ENCODE measurements at places on chromosomes 5 and 9.

DNA sequence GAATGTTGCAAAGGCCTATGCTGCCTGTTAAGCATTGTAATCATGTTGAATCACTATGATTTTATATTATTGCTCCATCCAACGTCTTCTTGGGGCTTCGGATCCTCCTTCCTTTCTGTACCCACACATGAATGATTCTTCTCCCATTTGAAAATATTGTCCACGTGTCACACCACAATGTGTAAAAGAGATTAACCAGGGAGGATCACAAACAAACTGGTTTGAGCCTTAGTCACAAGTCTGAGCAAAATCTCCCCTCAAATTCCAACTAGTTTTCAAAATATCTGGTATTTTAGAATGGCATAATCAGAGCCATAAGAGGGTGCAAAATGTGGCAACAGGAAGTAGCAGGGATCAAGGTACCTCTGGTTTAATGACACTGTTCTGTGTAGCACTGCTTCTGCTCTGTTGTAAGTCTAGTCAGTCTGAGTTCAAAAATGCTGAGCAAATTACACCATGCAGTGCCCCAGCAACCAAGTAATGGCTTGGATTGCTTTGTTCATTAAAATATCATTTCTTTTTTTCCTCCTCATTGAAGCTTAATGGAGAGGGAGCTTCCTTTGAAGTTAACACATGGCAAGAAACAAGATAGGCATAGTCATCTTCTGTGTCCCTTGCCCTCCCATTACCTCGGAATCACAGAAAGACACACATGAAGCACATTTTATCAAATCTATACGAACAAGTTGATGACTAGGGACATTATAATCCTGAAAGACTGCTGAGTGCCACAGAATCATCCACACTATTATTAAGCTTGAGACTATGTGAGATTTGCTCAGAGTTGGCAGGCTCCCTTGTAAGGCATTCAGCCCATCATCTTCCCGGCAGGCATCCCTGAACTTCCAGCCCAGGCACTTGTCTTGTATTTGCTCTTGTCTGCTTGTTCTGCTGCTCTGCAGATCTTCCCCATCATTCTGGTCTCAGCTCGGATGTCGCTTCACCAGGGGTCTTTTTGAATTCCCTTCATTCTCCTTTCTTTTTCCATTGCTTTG lies 102.0 kb upstream of the PRLR start:
- no peak for DNase-seq

DNA sequence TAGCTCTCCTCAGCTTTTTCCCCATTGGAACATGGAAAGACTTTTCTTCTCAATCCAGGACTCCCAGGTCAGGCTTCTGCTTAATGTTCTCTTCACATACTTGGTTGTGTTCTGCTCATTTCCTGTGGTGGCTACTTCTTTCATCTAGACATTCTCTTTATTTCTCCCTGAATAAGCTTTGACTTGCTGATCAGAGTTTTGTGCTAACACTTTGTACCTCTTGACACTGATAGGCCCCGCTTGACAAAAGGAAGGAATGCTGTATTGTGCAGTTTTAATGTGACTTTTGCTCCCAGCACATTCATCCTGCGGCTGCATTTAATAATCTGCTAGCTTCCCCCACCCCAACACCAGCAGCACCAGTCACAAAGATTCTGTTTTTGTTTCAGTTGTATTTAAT lies 90.9 kb upstream of the MINAR2 start:
- DNase-seq: no peak

DNA sequence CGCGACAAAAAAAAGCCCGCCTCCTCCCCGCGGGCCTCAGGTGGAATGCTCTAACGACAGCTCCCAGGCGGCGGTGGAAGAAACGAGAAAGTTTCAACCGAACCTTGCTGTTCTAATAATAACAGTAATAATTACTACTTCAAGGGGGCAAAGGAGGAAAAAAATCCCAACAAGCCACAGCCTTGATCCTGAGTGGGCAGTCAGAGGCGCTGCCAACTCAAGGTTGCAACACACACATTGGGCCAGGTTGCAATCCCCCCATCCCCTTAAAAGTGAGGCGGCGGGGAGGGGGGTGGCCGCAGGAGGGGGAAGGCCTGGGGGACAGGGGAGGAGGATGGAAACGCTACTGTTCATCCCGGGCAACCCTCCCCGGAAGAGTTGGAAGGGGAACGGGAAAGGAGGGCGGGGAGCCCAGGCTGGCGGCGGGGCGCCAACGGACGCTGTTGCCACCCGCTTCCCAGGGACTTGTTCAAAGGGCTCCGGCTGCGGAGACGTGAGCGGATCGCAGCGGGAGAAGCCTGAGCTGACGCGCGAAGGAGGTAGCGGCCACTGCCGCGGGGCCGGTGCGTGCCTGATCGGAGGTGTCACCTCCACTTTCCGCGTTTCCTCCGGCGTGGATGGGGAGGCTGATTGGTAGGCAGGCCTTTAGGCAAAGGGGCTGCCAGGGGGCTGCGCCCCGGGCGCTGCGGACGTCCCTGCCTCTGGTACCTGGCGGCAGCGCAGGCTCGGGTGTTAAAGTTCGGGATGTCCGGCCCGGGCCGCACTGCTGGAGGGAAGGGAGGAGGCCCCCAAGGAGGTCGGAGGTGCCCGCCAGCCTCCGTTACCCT lies 647 bp downstream of the SMARCA2 start:
- DNase-seq: peak; percentile 73

DNA sequence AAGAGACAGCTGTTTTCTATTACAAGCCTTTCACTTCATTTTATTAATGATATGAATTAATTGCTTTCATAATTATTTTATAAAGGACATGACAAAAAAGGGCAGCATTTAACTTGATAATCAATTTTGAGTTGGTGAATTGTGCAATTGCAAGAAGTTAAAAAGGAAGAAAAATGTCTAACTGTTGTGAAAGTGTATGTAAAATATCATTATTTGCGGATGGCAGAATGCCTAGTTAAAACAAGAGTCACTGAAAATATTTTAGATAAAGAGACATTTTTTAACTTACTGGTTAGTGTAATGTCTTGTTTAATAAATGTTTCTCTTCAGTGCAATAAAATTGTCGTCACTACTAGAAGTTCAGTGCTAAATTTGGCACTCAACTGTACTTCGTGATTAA lies 57.6 kb upstream of the HTR4 start:
- no peak for DNase-seq

GRCh38 chr5:113232221-113232620 lies 202.6 kb downstream of the TSSK1B start:
- no peak for DNase-seq

DNA sequence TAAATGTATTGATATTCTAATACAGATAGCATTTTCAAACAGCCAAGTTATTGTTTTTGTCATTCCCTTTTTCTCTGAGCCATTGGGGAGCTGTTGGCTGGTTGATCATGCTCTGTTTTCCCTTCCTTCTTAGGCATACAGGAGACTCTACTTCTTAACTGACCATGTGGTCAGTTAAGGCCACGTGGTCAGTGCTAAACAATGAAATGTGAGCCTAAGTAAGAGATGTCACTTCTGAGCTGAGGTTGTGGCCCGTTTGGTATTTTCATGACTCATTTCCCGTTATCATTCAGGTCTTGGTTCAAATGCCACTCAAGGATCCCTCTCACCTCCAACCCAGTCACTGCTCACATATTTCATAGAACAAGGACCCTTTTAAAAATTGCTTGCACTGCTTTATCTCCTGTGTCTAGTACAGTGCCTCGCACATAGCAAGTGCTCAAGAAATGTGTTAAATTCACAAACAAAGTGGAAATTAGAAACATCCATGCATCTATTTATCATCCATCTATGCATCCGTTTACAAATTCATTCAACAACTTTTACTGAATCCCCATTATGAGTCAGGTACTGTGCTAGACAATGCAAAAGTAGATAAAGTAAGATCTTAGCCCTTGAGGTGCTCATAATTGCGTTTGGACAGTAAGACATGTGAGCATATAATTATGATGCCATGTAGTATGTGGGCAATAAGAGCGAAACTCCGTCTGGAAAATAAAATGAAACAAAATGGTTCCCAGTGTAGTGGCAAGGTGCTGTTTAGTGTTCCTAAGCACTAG lies 50.7 kb downstream of the ARRDC3 start:
- DNase-seq: peak; percentile 40

DNA sequence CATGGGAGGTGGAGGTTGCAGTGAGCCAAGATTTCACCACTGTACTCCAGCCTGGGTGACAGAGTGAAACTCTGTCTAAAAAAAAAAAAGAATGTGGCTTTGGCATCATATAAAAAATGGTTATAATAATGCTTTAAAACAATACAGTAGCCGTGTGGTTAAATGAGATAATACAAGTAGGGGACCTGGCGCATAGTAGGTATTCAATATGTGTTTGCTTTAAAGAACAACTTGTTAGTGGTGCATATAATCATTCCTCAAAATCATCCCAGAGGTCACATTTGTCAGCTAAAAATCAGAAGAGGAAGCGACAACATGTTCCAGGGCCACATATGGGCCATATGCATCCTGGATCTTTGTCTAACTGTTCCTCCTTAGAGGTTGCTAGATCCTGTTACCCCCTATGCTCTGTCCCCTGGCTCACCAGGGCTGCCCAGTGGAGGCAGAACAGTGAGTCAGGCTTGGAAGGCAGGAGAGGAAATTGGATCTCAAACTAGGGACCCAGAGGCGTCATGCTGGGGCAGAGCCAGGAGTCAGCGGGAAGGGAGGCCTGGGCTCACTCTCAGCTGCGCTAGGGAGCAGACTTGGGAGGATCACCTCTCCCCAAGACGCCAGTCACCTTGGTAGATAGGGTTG lies 27.7 kb downstream of the LHX6 start:
- no peak for DNase-seq

- DNase-seq: no peak
Observed at GRCh38 chr9:87868635-87869034, 14.0 kb upstream of the SPATA31E1 start.

DNA sequence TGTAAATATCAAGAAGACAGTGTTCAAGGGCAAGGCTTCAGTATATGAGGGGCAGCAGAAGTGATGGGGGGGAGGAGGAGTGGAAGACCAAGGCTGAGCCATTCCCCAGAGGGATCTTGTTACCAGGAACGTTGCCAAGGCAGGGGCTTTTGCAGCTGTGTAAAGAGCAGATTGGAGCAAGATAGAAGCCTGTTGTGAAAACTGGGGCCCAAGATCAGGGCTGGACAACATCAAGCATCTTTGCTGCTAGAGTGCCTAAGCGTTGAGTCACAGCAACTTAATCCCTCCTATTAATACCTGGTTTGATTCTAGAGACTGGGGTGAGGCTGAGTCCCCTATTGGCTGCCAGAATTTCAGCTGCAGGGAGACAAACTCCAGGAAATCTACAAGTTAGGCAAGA lies 18.4 kb upstream of the ERCC6L2 start:
- DNase-seq: no peak

GRCh38 chr5:157732596-157733262 lies 1.5 kb downstream of the THG1L start:
- DNase-seq: no peak

- no peak for DNase-seq
Observed at GRCh38 chr9:27183131-27183530, 74.1 kb downstream of the TEK start.

DNA sequence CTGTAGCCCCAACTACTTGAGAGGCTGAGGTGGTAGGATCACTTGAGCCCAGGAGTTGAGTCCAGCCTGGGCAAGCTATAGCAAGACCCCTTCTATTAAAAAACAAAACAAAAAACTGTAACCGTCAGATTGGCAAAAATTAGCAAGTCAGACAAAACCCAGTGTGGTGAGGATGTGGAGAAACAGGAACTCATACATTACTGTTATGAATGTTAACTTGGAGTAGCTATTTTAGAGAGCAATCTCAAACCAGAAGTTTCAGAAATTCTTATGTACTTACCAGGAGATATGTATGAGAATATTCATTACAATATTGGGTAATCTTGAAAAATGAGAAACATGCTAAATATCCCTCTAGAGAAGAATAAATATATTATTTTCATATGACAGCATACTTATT lies 120.3 kb downstream of the INVS start:
- DNase-seq: no peak

DNA sequence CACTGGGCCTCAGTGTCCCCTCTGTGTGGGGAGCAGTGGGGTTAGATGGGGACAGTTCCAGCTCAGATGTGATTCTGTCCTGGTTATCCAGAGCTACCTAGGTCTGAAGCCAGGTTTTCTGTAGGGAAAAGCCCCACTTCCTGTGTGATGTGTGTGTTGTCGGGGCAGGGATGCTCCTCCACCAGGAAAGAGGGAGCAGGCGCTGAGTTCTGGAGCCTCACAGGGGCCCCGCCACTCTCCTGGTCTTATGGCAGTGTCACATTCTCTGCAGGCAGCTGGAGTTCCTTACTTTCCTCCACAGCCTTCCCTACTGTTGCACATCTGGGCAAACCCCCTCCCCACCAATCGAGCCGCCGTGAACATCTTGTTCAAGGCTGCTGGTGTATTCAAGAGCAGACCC lies 39.1 kb upstream of the GRHPR start:
- no peak for DNase-seq

DNA sequence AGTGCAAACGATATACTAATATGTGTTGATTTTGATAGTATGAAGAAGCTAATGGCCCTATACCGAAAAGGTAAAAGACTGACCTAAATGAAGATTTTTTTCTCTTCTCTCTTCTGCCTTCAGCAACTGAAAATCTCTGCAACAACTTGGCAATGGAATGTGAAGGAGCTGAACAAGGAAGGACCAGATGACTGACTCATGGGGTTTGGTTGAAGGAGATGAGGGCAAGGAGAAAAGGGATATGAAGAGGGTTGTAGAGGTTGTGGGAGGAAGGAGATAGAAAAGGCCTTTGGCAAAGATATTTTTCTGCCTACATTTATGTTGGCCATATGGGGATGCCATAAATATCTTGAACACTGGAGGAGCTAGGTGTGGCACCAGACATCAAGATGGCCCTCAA lies 129.7 kb upstream of the CHD1 start:
- DNase-seq: no peak

DNA sequence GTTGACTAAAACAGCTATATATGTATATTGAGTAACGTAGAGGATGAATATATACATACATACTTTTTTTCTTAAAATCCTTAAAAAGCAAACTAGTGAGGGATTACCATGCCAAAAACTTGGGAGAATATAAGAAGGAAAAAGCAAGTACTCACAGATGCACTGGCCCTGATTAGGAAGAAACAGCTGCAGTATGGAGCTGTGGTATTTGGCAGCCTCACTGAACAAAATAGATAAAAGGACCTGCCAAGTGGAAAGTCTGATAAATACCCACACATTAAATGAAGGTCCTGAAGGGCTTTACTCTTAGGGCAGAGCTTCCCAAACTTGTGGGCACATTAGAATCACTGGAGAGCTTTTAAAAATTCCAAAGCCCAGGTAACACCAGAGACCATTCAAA lies 80.6 kb downstream of the FEM1C start:
- no peak for DNase-seq

DNA sequence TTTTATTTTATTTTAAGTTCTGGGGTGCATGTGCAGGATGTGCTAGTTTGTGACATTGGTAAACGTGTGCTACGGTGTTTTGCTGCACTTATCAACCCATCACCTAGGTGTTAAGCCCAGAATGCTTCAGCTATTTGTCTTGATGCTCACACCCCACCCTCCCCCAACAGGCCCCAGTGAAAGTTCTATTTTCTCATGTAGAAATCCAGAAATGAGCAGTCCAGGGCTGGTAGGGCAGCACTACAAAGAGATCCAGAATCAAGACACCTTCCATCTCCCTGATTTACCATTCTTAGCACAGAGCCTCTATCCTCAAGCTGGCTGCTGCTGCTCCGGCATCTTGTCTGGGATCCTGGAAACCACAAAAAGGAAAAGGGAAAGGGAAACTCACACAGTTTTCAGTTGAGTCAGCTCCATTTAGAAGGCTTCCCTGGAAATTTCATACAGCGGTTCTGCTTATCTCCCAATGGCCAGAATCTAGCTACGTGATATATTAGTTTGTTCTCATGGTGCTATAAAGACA lies 85.4 kb upstream of the SMARCA2 start:
- DNase-seq: peak; percentile 32
